ENCODE measurements at places on chromosomes 13 and 19.

- no peak for DNase-seq
Observed at GRCh38 chr13:50552424-50552966, 291.0 kb downstream of the DLEU7 start.

GRCh38 chr19:410243-410781 lies 1.4 kb upstream of the C2CD4C start:
- no peak for DNase-seq

DNA sequence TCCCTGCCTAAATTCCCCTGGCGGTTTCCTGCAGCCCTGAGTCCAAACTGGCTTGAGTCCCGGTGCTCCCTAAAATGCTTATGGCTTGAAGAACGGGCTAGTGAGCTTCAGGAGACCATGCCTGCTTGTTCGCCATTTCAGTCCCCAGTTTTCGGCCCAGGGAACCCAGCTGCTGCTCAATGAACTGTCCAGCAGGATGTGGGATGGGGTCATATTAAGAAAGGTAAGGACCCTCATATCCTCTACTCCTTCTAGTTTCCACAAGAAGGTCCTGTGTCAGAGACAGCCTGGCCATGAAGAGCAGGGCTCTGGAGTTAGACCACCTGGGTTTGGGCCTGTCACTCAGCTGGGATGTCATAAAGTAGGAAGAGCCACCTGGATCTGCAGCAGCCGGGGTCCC lies 17.0 kb upstream of the SPC24 start:
- no peak for DNase-seq

- DNase-seq = no peak
Observed at GRCh38 chr13:40026174-40026585, 370.7 kb downstream of the COG6 start.

GRCh38 chr13:64256751-64257150 lies 2841.1 kb upstream of the PCDH20 start:
- no peak for DNase-seq

GRCh38 chr13:100608906-100609305 lies 20.3 kb upstream of the GGACT start:
- no peak for DNase-seq

- no peak for DNase-seq
Observed at GRCh38 chr19:12513531-12514061, 29.0 kb upstream of the ZNF709 start.

DNA sequence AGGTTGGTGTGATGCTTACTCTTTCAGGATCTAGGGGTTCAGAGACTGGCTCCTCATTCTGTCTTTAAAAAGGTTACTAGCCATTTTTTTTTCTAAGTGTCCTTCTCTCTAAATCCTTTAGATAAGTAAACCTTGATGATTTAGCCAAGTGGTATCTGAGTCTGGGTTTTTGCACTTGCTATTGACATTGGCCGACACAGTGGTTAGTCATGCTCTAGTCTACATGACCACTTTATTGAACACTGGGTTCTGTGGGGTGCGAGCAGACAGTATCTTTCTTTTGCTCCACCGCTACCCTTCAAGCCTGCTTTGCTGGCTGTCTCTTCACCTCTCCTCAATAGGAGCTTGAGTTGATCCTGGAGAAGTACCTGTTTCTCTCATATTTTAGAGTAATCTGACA lies 6.2 kb upstream of the NUP58 start:
- DNase-seq = no peak

DNA sequence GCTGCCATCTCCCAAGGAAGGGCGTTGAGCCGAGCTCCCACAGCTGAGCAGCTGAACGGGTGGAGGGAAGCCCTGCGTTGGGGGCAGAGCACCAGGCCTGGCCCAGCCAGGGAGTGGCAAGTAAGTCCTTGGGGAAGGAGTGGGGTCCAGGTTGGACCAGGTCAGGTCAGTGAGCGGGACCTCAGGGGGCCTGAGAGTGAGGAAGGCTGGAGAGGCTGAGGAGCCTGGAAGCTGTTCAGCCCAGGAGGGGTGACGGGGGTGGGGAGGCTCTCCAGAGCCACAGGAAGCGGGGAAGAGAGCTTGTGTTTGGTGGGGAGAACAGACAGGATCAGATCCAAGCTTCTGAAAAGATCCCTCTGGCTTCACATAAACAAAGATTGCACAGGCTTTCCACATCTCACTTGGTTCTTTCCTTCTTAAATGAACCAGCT lies 55.4 kb upstream of the ATP12A start:
- peak; percentile 12 for DNase-seq

DNA sequence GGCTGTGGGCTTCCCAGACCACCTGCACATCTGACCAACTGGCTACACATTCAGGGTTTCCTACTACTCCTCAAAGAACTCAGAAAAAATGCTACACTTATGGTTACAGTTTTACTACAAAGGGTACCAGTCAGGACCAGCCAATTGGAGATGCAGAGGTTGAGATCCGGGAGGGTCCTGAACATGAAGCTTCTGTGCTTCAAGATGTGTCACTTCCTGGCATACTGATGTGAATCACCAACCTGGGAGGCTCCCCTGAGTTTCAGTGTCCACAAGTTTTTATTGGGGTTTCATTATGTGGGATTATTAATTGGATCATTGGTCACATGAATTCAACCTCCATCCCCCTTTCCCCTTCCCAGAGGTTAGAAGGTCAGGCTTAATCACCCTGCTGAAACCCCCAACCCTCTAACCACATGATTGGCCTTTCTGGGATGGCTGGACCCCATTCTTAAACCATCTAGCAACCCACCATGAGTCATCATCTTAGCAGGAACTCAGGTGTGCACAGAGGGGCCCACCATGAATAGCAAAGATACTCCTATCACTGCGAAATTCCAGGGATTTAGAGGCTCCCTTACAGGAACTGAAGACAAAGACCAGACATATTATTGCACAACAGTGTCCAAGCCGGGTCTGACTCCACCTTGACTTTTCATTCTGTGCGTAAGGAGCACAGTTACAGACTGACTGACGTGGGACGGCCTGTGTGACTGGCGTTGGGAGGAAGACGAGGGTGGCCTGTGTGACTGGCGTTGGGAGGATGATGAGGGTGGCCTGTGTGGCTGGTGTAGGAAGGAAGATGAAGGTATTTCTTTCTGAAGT lies 90.7 kb downstream of the ATP8A2 start:
- no peak for DNase-seq

GRCh38 chr13:85031771-85032170 lies 767.4 kb downstream of the SLITRK6 start:
- DNase-seq = no peak

- no peak for DNase-seq
Observed at GRCh38 chr19:18682807-18683108, 722 bp upstream of the CRTC1 start.

DNA sequence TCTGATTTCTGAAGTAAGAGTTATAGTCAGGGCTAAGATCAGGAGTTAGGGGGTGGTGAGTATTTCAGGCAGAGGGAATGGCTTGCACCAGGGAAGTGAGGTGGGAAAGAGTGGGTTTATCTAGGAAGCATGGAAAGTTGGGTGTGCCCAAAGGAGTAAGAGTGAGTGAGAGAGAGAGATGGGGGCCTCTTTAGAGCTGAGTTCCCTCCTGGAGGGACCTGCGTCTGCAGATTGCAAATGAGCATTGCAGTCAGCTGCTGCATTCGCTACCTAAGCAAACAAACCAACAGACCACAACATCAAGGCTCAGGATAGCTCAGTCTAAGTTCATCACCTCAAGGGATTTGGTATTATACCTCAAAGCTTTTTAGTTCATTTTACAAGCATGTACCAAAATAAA lies 405.8 kb downstream of the FGF9 start:
- no peak for DNase-seq

DNA sequence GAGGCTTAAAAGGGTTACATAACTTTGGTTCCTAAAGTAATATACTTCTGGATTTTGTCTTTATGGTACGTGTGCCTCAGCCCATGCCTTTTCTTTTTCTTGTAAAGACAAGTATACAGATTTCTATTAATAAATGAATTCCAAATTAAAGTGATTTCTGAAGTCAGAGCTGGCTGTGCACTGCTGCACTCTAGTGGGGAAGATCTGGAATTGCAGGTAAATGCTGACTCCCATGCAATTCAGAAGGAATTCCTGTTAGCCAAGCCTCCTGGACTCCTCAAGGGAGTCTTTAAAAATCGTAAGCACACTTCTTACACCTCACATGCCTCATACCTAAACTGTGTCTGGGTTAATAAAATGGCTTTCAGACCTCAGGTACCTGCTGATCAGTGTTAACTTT lies 118.4 kb upstream of the SLC7A1 start:
- DNase-seq = peak; percentile 48

DNA sequence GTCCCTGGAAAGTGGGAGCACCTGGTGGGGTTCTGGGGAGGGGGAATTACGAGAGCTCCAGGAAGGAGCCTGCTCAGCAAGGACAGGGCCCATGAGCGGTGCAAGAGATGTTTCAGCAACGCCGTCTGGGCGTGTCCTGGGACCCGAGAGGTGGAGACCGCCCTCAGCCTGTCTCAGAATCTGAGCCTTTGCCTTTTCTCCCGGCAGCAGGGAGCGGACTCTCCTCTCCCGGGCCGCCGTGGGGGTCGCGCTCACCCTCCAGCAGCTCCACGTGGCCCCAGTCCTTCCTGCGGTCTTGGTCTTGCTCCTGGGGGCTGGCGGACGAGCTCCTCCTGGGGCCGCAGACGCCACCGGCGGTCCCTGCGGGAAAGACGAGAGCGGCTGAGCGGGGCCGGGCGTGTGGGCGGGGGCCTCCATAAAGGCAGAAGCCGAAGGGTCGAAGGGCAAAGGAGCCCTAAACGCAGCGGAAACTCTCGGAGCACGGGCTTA lies 714 bp downstream of the POLRMT start:
- peak; percentile 72 for DNase-seq

- DNase-seq = no peak
Observed at GRCh38 chr19:29111576-29111975, 101.4 kb downstream of the UQCRFS1 start.

GRCh38 chr13:39379667-39380655 lies 223.0 kb downstream of the LHFPL6 start:
- DNase-seq = no peak

- DNase-seq = no peak
Observed at GRCh38 chr13:75489502-75490263, 7.7 kb upstream of the TBC1D4 start.

DNA sequence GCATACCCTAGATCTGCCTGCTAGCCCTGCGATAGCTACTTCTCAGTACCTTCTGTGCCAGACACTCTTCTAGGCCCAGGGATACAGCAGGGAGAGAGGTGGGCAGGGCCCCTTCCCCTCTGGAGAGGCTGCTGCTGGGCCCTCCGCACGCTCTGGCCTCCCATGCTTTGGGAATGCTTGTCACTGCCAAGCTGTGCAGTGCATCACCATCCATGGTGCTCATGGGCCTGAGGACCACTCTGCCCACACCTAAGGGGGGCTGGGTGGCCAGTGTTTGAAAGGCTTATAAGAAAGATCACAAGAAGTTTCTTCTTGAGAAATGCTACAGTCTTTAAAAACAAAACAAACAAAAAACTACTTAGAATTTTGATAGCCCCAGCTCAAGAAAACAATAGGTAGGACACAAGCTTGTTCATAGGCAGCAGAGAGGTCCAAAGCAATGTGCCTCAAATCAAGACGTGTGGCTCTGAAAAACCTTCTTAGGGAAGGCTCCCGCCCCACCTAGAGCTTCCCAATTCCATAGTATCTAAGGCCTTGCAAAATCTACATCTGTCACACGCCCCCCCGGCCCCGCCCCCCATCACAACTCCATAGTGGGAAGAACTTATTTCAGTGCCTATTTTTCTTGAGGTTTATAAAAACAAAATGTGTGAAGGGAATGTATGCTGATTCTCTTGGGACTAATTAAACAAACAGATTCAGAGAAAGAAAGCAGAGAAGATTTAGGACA lies 145.8 kb downstream of the TM9SF2 start:
- no peak for DNase-seq

DNA sequence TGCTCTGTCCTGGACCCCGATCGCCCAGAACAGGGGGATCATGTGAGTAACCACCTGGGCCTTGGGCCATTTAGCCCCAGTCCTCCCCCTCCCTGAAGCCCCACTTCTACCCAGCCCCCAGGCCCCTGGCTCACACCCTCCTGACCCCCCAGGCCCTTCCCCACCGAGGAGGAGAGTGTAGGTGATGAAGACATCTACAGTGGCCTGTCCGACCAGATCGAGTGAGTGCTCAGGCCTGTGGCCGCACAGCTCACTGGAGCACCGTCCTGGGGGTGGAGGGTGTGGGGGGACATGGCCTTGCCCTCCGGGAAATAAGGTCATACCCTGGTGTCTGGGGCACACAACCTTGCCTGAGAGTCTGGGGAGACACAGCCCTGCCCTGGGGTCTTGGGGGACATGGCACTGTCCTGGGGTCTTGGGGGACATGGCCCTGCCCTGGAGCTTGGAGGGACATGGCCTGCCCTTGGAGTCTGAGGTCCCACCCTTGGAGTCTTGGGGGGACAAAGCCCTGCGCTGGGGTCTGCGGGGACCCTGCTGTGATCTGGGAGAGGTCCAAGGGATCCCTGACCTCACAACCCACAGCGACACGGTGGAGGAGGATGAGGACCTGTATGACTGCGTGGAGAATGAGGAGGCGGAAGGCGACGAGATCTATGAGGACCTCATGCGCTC lies 49.3 kb downstream of the VAV1 start:
- no peak for DNase-seq

DNA sequence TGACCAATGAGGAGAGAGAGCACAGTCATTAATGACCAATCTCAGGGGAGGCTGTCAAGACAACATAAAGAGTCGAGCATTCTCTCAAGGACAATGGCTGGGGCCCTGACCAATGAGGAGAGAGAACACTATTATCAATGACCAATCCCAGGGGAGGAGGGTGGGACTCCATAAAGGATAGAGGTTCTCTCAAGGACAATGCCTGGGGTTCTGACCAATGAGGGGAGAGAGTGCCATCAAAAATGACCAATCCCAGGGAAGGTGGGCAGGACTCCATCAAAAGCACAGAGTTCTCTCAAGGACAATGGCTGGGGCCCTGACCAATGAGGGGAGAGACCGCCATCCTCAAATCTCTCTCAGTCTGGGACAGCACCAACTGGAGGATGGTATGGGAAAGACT lies 3.3 kb upstream of the KLK11 start:
- no peak for DNase-seq

DNA sequence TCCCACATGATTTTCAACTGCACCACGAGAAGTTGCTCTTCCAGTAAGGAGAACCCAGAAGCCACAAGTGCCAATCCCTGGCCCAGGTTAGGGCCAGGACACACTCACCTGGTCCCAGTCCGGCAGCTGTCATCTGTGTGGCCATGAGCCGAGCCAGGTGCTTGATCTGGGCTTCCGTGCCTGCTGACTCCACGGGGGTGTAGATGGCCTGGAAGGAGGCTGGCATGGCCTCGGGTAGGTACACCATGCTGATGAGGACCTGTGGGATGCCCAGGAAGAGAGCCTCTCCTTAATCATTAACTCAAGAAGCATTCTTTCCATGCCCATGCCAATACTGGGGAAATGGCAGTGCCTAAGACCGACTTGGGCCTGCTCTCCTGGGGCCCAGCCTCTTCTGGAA lies 19.9 kb upstream of the RSPH6A start:
- no peak for DNase-seq
